ENCODE measurements at places on chromosomes 11 and 22. TPM values are rescaled to one million over a fixed set of nuclear protein-coding genes. Genes with fewer than 3 reads are reported as not detected.

CABP4 gene
- not detected for total RNA-seq

PTPN5 gene
- total RNA-seq = not detected

RIBC2 gene
- total RNA-seq = 0.16 TPM

THOC5 gene
- 44.0 TPM for total RNA-seq

ACR gene
- 0.16 TPM for total RNA-seq

FXYD6 gene
- total RNA-seq = not detected

PRG3 gene
- not detected for total RNA-seq

GRK2 gene
- total RNA-seq = 38.4 TPM

KRTAP5-1 gene
- not detected for total RNA-seq

JAML gene
- total RNA-seq = not detected

WNT11 gene
- total RNA-seq = 12.9 TPM

OR52E8 gene
- total RNA-seq = not detected

PATE2 gene
- not detected for total RNA-seq

ZNF280B gene
- 0.12 TPM for total RNA-seq

MYRF gene
- 0.32 TPM for total RNA-seq

PGR gene
- total RNA-seq = 3.6 TPM

MMP11 gene
- total RNA-seq = 16.9 TPM

PARVA gene
- total RNA-seq = 142 TPM

POU2F3 gene
- 0.12 TPM for total RNA-seq

OR8D4 gene
- total RNA-seq = not detected

SH3BP1 gene
- 5.4 TPM for total RNA-seq

ELF5 gene
- total RNA-seq = not detected

SELENOH gene
- total RNA-seq = 46.9 TPM

OOSP3 gene
- not detected for total RNA-seq

CCDC87 gene
- 0.49 TPM for total RNA-seq

NRXN2 gene
- 107 TPM for total RNA-seq

DPP3 gene
- total RNA-seq = 38.9 TPM

CABP7 gene
- not detected for total RNA-seq

RHOD gene
- 27.1 TPM for total RNA-seq

FLRT1 gene
- total RNA-seq = under 0.01 TPM

FOLR3 gene
- total RNA-seq = not detected

PAMR1 gene
- 40.1 TPM for total RNA-seq
